ENCODE measurements at places on chromosomes 12 and 14. TPM values are rescaled to one million over a fixed set of nuclear protein-coding genes. Genes with fewer than 3 reads are reported as not detected.

DNA sequence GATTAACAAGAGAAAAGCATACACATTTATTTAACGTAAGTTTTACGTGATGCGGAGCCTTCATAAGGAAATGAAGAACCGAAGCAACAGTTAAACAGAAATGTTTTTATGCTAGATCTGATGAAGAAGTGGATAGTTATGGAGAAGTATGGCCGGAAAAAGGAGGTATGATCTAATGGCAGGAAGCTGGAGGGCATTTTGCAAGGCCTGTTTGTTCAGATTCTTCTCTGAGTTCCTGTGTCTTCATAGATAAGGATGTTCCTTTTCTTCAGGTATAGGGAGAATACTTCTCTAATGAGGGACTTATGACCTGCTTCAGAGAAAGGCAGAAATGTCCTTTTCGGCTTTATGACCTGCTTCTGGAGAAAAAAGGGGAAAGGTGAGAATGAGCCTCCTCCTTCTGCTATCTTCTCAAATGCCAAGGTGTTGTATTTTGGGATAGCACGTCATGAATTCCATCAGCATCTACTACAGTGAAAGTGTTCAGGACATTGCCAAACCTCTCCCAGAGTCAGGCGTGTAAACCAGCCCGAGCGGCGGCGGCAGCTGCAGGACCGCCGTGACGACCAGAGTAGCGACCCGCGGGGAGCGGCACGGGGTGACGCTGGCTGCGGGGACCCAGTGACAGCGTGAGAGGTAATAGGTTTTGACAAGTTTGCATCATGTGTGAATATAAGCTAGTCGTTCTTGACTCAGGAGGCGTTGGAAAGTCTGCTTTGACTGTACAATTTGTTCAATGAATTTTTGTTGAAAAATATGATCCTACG is 33.7 kb upstream of the SGPP1 start:
- DNase-seq = no peak

- peak; percentile 74 for DNase-seq
These were observed 4.7 kb upstream of the CDH24 start for GRCh38 chr14:23062002-23062401.

- DNase-seq = no peak
These were observed 1.0 kb upstream of the PTMS start for GRCh38 chr12:6765048-6765633.

DNA sequence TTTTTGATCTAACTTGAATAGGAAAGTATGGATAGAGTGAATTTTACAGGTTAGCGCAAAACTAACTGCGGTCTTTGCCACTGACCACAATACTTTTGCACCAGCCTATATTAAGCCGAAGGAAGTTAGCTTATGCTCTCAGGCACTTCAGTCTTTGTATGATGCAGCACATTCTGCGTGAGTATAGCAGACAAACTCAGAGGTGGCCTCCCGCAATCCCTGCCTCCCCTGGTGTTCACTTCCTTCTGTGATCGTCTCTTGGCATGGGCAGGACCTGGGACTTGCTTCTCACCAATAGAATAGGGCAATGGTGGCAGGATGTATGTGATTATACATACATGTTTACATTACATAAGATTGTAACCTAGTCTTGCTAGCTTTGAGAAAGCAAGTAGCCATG is 10.3 kb upstream of the SLC6A13 start:
- no peak for DNase-seq

DNA sequence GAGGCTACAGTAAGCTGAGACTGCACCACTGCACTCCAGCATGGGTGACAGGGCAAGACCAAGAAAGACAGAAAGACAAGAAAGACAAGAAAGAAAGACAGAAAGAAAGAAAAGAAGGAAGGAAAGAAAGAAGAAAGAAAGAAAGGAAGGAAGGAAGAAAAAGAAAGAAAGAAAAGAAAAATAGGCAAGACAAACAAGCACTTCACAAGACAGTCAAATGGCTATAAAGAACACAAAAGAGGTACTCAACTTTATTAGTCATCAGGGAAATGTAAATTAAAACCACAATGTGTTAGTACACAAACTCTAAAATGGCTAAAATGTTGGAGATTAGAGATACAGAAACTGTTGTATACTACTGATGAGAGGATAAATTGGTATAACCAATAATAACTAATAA is 6.6 kb downstream of the ATXN3 start:
- DNase-seq = no peak

DNA sequence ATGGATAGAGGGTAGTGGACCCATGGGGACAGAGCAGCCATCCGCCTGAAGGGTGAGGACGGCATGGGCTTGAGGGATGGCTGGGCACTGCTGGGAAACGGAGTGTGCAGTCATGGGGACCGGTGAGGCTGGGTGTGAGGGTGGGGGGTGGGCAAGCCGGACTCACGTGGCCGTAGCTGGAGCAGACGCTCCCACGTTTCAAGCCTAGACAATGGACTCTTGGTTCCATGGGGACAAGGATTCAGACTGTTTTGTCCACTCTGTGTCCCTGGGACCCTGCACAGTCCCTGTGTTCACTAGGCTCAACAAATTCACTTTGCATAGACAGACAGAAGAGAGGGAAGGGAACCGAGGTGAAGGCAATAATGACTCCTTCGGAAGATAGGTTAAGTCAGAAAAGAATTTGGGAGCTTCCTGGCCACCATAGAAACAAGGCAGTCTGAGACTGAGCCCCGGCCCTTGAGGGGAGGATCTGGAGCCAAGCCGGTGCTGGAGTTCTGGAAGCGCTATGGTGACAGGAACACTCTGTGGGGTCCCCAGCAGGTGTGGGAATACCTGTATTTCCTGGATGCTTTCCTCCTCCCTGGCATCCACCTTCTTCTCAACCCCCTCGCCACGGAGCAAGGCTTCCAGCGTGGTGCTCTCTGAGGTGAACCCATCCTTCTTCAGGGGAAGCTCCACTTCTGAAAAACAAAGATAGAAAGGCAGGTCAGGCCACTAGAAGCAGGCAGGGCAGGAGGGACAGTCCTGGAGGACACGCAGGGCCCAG is 162.5 kb downstream of the DPF3 start:
- DNase-seq = no peak

DNA sequence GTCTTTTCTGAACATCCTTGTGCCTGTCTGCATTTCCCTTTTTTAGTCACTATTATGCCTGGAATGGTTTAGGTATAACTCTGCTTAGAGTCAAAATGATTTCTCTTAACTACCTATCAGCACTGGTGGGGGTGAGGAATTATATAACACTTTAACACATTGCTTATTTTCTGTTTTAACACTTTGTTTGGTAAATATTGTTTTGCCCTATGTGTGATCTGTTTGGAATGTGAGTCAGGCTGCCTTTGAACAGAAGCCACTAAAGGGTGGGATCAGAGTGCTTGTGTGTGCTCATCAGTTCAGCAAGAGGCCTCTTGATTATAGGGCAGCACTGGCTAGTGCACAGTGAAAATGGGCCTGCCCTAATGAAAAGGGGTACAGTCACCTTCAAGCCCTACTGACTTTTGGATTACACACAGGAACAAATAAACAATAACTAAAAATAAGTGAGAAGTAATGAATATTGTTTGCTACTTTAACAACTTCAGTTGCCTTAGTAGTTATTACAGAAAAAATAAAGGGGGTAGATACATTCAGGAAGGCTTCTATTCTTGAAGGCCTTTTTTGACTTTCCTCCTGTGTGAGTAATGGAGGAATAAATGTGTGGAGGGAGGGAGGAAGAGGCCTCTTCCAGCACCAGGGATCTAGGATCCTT is 23.2 kb downstream of the NGDN start:
- DNase-seq = no peak

DNA sequence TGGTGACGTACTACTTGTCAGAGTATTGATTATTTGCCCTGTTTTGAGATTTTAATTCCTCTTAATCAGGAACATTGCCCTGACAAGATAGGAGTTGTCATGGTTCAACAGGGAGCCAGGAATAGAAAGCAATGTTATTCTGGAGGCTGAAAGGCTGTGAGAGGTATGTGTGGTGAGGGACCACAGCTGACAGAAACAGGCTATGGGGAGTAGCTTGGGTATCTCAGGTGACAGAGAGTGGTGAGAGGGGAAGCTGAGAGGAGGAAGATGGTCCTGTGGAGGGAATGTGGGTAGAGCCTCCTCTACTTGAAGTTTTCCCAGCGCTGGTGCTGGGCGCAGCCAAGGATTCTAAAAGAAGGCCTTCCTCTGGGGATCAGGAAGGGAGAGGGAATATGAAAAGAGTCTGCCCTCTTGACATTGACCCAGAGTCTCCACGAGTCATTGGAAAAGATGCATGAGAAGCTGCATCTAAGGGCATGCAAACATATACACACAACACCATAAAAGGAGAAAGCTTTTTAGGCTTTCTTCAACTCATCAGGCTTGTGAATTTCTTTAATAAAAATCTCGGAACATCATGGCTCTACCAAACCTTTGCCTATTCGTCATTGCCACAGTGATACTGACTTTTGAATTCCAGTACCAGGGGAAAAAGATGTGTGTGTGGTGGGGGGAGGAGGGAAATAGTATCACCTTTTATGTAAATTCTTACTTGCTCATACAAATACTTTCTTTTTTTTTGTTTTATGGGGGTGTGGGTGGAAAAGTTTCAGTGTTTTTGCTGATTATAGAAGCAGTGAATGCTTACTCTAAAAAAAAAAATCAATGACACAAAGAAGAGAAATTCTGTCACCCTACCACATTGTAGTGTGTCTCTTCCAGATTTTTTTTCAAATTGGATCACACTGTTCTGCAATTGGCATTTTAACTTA is 39.9 kb upstream of the DHRS7 start:
- no peak for DNase-seq

DNA sequence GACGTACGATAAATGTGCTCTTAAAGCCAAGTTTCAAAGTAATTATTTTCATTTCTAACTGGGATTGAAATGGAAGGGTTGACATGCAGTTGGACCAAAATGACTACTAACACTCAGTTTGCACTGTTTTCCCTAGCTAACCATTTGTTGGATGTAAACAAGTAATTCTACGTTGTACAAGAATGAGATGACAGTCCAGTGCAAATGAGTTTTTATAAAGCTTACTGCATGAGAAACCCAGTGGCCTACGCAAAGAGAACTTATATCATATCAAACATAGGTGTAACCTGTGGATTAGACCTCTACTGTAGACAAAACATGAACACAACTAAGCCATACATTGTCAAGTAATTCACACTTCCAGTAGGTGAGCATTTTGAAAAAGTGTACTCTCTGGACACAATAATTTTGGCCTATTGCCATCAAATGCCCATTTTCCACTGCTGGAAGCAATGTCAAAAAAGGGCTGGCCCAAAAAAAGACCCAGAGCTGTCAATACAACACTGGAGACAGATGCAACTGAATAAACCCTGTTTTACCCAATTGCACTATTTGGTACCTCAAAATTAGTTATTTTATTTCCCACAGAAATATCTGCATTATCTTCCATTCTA is 12.8 kb downstream of the SLC38A2 start:
- DNase-seq = no peak

HCAR3 gene
- 0.37 TPM for total RNA-seq

OR6C2 gene
- total RNA-seq = not detected

DNA sequence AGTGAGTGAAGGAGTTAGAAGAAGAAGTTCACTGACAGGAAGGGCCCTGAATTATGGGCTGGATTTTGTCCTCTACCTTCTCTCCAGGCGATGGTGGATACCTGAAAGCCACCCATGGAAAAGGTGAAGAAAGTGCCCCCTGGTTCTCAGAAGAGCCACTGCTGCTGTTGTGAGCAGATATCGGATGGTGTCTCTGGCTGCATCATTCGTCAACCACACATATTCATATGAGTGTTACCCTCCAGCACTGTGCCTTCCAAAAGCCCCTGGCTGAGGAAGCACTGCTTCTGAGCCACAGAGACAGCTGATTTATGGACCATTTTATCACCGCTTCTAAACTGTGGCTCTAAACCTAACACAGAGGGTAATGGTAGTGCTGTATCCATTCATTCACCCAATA is 2.0 kb upstream of the ACTN1 start:
- DNase-seq = no peak

GRCh38 chr12:129564768-129565167 is 339.1 kb downstream of the TMEM132D start:
- DNase-seq = no peak

- no peak for DNase-seq
These were observed 89.1 kb upstream of the VASH1 start for GRCh38 chr14:76672123-76672522.

TBX3 gene
- 6.3 TPM for total RNA-seq

FBRSL1 gene
- total RNA-seq = 35.8 TPM

- DNase-seq = no peak
These were observed 948.4 kb upstream of the ATXN7L3B start for GRCh38 chr12:73589220-73589619.

GRCh38 chr14:61695695-61696527 is 598 bp downstream of the HIF1A start:
- DNase-seq = peak; percentile 88
